Midbrain (tissue), 1 donor: ENCODE measurements at places on chromosomes 1 and 21.

- DNase-seq, result no peak
Observed at GRCh38 chr1:149931212-149931790, 3.7 kb upstream of the SF3B4 start.

DNA sequence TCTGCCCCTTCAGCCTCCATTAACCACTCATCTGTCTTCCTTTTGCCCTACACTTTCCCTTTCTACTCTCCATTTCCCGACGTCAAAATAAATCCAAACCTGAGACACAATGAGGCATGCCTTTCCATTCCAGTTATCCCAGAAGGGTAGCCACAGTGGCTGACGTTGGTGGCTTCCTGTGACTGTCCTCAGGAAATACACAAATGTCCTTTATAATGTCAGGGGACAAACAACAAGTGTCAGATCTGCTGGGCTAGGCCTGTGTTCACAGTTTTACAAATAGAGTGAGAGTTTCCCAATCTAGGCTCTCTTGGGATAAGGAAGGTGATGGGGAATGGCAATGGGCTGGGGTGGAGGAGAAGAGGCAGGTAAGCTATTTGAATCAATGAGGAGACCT is 135.3 kb downstream of the BRINP2 start:
- peak; percentile 51 for DNase-seq

GRCh38 chr21:38503583-38503982 is 5.3 kb upstream of the ERG start:
- DNase-seq, result no peak

- no peak for DNase-seq
Observed at GRCh38 chr1:15762546-15762945, 4.0 kb downstream of the FBLIM1 start.

DNA sequence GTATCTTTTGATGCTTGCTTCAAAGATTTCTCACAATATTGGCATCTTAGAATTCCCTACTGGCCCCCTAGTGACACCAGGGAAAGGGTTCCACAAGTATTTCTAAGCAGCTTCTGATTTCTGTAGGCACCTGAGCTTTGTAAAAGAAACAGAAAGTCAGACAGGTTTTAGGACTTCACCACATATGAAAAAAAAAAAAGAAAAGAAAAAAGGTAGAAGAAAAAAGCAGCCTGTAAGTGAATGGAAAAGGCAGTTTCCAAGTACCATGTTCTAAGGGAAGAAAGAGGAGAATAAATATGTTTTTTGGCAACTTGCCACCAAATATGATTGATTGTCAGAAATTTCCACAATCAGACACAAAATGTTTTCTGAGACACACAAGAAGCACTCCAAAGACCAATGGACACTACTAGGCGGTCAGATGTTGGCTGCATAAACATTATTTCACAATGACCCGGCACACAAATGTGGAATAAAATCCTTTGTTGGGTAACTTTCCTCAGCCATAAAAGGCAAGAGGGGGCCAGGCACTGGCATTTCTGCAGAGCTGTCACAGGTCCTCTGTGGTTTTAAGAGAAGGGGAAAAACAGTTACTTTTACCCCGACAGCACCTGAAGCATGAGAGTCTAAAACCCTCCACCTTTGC is 12.7 kb upstream of the CPLANE2 start:
- DNase-seq, result no peak

- DNase-seq, result no peak
Observed at GRCh38 chr1:228405200-228405978, 1.2 kb downstream of the TRIM11 start.

GRCh38 chr1:40256401-40257084 is 1.5 kb upstream of the ZMPSTE24 start:
- DNase-seq, result no peak

GRCh38 chr21:15522148-15522547 is 207.6 kb upstream of the USP25 start:
- no peak for DNase-seq

DNA sequence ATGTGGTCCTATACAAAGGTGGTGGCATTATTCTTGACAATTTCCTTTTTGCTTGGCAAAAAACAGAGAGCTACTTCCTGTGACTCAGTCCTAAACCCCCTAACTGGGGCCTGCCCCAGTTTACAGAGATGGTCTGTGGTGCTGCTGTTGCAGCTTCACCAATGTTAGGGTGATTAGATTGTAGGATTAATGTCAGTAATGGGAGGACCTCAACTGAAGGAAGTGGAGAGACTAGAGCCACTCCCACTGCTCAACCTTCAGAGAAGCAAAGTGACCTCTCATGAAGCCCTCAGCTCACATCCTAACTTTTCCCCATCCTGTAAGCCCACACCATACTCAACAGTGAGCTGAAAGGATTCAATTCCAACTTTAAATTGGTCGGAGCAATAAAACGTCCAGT is 3.6 kb downstream of the S100A6 start:
- no peak for DNase-seq

DNA sequence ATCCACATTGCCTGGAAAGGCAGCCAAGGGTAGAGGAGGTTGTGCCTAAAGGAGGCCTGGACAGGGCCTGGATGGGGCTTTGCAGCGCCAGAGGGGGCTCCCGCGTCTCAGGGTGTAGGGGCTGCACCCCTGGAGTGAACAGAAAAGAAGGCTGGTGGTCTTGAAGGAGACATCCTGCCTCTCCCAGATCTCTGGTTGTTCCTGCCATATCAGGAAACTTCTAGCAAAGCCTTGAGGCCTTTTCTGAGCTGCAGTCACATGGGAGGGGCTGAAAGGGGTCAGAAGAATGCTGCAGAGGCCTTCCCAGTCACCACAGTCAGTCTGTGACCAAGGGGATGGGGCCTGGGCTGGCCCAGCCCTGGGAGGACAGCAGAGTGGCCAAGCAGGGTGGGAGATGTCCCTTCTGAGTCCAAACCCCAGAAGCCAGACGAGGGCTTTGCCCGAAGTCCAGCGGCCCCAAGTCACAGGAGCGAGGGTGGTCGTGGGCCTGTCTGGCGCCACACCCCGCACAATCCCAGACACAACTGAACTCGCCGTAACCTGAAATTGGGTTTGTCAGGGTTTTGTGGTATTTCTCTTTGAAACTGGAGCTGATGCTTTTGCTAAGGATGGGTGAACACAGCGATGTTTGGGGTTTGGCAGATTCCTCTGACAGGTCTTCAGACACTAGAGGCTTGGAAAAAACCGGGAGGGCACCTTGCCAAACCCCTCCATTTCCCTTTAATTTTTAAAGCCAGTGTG is 29.6 kb downstream of the SIM2 start:
- DNase-seq, result no peak

- no peak for DNase-seq
Observed at GRCh38 chr1:162003061-162003829, 20.4 kb downstream of the OLFML2B start.

- DNase-seq, result peak; percentile 22
Observed at GRCh38 chr1:116415699-116416533, 42.9 kb downstream of the ATP1A1 start.

DNA sequence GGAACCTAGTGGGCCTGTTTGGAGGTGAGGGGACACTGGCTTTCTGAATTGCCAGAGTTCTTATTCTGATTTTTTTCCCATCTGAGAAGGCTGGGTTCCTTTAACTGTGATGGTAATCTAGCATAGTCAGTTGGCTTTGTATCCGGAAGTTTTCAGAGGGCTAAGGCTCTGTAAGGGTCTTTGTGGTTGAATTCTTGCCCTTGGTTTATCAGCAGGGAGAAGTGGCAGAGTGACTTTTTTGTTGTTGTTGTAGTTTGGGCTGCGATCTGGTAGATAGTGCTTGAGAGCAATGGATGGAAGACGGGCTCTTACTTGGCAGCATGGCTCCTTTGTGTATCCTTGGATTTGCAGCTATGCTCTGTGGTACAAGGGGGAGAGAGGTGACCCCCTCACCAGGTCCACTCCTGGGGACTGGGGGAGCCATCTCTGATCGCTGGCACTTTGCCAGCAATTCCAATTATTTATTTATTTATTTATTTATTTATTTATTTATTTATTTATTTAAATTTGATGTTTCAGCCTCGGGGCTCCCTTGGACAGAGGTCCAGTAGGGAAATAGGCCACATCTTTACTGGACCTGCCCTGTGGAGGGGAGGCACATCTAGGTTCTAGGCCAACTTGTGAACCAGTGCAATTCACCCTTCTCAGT is 18.5 kb downstream of the TCP10L start:
- no peak for DNase-seq

- no peak for DNase-seq
Observed at GRCh38 chr1:151501474-151501873, 9.7 kb upstream of the CGN start.

DNA sequence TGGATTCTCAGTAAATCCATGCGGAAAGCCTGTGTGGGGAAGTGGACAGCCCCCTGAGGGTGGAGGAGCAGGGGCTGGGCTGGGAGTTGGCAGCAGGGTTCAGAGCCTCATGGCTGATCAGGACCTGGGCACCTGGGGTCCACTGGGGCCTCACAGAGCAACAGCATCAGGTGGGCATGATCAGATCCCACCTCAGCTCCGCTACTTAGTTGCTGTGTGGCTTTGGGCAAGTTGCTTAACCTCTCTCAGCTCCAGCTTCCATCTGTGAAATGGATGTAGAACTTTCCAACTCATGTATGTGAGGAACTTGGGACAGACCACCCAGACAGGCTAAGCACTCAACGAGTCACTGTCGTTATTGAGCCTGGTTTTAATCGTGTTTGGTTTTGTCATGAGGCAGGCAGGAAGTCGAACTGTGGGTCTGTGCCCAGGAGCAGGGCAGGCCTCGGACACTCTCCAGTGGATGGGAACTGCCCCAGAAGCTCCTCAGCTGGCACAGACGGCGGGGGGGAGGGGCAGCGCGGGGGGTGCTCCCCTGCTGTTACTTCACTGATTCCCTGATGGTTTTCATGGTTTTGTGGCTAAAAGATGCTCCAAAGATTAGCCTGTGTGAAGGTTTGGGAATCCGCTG is 155.8 kb upstream of the TMEM51 start:
- DNase-seq, result no peak

- no peak for DNase-seq
Observed at GRCh38 chr1:30446095-30446494, 277.3 kb downstream of the MATN1 start.

DNA sequence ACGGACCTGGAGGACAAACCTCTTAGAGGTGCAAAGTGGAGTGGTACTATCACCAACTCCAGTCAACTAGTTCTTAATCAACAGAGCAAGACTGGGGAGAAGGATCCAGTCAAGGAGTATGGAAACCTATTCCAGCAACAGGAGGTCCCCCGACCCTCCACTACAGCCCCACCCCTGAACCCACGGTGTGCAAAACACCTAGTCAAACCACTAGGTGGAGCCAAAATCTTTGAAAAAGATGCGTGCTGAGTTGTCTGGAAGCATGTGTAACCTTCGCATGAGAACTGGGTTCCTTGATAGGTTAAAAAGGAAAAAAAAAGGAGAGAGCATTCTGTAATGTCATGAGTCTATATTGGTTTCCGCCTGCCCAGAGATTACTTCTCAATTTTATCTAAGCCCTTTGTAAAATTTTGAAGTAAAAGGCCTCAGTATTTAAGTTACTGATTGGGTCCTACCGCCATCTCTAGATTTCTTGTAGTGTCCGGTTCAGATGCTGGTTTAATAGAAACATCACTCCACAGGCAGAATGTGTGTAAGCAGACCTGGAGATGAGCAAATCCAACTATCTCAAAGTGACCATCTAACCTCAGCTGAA is 81.9 kb upstream of the HAO2 start:
- DNase-seq, result peak; percentile 14

DNA sequence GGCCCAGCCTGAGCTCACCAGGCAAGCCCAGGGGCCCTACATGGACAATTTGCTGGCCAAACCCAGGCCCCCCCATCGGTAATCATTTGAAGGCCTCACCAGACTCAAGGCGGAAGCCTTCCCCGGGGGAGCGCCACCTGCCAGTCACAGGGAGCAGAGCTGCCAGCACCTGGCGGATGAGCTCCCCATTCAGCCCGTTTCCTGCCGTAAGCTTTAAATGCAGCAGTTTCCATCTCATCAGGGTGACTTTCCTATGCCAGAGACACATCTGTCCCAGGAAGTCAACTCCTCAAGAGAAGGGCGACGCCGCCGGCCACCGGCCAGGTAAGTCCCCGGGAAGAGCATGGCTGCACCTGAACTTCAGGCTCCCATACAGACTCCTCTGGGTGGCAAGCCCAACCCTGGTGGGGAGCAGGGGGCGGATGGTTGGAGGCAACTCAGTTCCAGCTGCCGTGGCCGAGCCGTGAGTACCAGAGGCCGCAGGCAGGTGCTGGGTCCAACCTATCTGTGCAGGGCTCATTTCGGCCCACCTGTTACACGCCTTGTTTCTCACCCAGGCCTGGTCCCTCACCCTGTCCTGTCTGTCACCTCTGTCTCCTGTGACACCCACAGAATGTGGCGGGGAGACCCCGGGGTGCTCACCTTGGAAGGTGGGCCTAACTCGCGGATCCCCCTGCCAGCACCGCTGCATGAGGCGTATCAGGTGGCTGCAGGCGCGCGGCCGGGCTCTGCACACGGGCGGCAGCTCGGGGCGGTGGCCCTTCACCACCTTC is 20.7 kb downstream of the RIPK4 start:
- DNase-seq, result no peak

- peak; percentile 87 for DNase-seq
Observed at GRCh38 chr1:205335692-205336091, 14.1 kb upstream of the NUAK2 start.

GRCh38 chr21:44892536-44893277 is 19.2 kb upstream of the PTTG1IP start:
- DNase-seq, result peak; percentile 33

GRCh38 chr1:233252441-233252840 is 43.1 kb downstream of the PCNX2 start:
- no peak for DNase-seq

DNA sequence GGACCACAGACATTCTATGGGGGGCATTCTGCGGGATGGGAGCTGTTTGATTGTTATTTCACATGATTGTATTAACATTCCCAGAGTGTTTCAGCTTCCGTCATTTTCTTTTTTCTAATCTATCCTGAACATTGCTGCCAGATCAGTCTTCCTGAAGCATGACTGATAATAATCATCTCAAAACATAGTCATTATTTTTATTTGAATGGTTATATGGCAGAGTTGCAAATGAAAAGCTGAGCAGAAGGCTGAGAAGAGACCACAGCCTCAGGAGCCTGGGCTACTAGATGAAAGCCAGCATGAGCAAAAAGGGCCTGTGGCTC is 109.0 kb downstream of the ERG start:
- no peak for DNase-seq

DNA sequence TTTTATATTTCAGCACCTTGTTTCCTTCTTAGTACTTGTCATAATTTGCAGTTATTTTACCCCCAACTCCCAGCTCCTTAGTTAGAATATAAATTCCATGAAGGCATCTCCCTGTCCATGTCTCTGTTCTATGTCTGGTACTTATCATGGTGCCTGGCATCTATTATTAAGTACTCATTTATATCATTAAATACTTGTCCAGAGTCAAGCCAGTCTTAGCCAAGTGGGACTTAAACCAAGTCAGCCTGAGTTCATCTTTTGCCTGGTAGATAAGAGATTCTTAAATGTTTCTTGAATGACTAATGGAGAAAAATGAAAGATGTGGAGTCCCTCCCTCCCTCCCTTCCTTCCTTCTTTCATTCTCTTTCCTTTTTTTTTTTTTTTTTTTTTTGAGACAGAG is 9.4 kb downstream of the SLC25A44 start:
- no peak for DNase-seq
